Foreskin melanocyte (primary cell): ENCODE measurements at places on chromosomes 11 and 22.
A peak's percentile ranks its signal among the peaks of the same experiment; 100 is the strongest.

DNA sequence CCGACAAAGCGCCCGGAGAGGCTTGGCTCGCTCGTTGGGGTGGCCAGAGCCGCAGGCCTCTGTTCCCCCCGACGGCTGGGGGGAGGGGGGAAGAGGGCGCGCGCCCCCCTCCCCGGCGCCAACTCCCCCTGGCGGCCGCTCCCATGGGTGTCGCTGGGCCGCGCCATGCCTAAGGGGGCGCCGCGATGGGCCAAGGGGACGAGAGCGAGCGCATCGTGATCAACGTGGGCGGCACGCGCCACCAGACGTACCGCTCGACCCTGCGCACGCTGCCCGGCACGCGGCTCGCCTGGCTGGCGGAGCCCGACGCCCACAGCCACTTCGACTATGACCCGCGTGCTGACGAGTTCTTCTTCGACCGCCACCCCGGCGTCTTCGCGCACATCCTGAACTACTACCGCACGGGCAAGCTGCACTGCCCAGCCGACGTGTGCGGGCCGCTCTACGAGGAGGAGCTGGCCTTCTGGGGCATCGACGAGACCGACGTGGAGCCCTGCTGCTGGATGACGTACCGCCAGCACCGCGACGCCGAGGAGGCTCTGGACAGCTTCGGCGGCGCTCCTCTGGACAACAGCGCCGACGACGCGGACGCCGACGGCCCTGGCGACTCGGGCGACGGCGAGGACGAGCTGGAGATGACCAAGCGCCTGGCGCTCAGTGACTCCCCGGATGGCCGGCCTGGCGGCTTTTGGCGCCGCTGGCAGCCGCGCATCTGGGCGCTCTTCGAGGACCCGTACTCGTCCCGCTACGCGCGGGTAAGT, 1.4 kb downstream of the KCNC1 start:
- no peak for DNase-seq

DNA sequence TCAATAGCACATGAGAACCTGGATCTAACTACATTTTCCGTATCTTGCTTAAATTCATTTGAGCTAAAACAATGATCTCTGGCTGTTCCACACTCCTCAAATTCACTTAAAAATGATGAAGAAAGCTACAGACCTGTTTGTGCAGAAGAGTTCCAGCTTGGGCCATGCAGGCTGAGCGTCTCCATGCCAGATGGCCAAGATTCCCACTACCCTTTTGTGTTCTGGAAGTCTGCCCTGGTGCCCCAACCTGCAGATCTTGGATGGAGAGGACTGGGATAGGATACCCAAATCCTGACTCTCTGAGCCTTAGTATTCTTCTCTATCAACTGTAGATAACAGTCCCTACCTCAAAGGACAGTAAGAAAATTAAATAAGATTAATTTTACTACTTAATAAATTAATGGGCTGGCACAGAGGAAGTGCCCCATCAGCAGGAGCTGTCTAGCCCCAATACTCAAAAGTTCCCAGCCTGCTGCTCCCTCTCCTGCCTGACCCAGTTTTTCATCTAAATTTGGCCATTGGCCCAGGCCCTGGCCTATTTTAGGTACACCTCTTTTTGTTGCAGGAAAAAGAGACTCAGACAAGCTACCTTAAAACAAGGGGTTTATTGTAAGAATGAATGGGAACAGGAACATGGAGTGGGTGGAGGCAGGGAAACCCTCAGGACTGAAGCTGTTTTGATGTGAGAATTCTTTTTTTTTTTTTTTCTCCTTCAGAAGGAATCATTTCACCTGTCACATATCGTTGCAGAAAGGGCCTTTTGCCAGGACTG, 81.4 kb upstream of the GRK3 start:
- no peak for DNase-seq

DNA sequence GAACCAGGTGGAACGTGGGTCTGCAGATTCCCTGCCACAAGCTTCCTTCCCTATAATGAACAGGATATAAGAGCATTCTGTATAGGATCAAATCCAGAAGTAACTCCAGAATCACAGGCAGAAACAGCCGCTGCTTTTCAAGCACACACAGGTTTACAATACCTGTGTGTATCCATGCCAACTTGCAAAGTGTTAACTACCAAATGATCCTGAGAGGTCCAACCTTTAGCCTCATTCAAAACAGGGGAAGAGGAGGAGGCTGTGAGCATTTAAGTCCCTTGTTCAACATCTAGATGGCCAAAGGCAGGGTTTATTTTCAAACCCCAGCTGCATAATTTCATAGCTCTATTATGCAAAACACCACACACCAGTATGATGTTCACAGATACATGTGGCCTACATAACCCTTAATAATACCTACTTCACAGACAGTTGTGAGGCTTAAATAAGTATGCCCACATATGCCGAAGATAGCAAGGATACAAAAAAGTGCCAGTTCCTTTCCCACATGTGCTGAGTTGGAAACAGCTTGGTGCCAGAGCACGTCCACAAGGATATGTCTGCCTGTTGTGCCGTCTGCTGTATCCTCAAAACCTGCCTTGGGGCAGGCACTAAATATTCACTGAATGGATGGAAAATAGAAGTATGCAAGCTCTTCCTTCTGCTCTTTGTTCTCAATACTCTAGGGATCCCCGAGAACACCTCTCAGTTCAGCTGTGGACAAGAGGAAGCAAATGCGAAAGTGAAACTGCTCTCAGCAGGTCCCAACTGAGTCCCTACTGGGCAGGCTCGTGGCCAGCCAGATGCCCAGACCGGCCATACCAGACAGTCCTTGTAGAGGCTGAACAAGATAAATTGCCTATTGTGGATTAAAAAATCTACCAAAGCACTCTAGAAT, 66.8 kb downstream of the LARGE1 start:
- DNase-seq = peak; percentile 62

GRCh38 chr11:77322506-77322905, 21.0 kb upstream of the GDPD4 start:
- peak; percentile 86 for DNase-seq

DNA sequence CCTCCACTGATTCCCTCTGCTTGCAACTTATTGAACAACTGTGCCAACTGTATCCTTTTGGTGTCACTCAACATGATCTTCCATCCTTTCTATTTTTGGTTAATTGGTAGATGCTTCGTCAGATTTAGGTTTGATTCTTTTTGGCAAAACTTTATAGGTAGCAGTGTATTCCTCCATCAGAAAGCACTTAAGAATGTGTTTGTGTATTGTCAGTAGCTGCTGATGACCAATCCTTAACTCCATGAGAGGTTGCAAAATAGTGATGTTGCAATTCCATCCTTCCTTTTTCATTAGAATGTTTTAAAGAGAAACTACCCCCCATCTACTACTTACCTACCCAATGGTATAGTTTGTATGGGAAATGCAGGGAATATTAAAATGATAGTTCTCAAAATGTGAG, 22.1 kb downstream of the FAM76B start:
- no peak for DNase-seq

DNA sequence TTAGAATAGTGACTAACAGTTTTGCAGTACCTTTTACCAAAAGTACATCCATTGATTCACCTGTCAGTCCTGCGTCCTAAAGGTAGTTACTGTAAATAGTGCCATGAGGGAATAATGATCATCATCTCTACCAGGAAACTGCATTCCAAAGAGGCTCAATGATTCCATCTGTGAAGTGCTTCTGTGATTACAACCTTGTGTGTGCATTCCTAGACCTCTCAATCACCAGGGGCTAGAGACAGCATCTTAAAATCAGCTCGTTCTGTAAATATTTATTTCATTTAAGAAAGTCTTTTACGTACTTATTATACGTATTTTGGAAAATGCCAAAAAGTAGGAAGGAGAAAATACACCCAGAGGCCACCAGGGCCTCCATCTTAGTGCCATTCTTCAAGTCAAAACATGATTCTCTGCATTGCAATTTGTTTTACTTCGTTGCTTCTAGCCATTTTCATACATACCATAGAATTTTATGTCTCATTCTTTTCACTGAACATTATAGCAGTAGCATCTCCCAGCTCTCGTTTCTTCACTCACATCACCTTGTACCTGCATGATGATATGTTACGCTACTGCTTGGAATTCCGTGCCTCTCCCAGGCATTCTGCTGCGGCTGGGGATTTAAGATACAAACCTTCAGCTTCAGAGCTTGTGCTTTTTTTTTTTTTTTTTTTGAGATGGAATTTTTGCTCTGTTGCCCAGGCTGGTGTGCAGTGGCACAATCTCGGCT, 117.0 kb downstream of the SEZ6L start:
- no peak for DNase-seq

DNA sequence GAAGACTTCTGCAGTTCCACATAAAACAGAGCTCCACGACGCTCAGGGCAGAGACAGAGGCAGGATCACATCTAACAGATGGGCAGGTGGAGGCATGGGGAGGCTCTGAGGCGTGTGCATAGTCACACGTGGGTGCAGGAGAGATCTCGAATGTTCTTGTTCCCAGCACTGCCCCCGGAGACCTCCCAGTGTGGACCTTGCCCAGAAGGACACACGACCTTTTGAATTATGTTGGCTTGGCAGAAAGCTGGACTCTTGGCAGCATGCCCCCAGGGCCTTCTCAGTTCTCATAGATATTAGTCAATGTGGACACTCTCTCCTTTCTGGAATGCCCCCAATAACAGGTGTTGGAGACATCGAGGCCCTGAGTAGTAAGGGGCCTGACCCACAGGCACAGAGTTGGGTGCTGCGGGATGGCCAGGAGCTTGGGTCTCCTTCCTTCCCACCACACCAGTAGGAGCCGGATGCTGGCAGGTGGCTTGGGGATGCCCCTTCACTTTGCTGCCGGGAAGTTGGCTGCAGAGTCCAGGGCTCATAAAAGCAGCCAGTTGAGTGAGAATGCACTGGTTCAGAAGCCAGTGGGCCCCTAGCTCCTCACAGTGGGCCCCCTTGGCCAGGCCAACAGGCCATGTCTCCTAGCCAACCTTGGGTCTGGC, 12.1 kb downstream of the MYEOV start:
- DNase-seq = no peak

- no peak for DNase-seq
These were observed 3.3 kb upstream of the LIN7C start for GRCh38 chr11:27509908-27510307.

DNA sequence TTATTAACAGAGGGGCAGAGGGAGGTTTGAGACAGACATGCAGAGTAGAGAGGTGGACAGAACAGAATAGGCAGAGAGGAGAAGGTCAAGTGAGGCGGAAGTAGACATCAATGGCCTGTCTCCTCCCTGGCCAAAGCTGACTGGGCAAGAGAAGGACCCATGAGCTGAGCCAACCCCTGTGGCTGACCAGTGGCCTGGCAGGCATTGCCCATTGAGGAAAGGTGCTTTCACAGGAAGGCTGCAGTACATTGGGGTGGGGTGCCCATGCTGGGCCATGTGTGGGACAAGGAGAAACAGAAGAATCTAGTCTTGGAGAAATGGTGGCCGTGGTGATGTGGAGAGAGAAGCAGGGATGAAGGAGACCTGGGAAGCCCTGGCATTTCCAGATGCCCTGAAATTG, 76.0 kb downstream of the MYEOV start:
- DNase-seq = no peak

GRCh38 chr11:106785913-106786650, 232.2 kb downstream of the GUCY1A2 start:
- no peak for DNase-seq

DNA sequence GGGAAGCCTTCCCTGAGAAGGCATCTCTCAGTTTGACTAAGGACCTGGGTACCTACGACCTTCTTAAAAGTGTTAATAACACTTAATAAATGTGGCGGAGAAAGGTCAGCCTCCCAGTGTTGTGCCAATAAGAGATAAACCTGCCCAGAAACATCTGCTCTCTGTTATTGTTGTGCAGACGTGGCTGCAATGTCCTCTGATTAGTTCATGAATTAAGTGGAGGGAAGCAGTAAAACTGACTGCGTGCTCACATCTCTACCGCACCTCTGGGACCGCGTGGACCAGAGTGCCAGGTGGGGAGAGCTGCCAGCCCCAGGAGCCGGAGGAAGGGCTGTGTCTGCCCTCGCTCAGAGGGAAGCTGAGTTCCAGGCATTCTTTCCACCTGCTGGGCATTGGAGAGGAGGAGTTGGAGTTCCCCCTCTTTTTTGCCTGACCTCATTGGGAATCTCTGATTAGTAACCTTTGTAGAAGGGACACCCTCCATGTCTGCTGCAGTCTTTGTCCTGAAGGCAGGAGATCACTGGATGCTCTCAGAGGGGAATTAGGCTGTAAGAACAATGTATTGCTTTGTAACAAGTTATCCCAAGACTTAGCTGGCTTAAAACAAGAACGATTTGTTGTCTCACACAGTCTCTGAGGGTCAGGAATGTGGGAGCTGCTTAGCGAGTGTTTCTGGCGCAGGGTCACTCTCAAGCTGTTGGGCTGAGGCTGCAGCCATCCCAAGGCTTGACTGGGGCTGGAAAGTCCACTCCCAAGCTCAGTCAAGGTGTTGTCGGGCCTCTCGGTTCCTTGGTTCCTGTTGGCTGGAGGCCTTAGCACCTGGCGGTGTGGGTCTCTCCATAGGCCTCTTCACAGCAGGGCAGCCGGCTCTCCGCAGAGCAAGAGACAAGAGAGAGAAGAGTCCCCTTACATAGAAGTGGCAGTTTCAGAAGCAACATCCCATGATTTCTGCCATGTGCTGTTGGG, 247.6 kb upstream of the TBCEL start:
- peak; percentile 52 for DNase-seq

GRCh38 chr11:43996318-43996717, 51.5 kb upstream of the ACCSL start:
- no peak for DNase-seq

GRCh38 chr22:43172191-43172590, 14.7 kb downstream of the TTLL12 start:
- DNase-seq = no peak

GRCh38 chr11:115208808-115209259, 295.4 kb downstream of the CADM1 start:
- no peak for DNase-seq

- no peak for DNase-seq
These were observed 392.0 kb upstream of the KIRREL3 start for GRCh38 chr11:127392575-127392974.

- no peak for DNase-seq
These were observed 45.7 kb upstream of the NAV2 start for GRCh38 chr11:19666951-19667350.

GRCh38 chr11:104093426-104094280, 57.2 kb downstream of the DDI1 start:
- DNase-seq = no peak

DNA sequence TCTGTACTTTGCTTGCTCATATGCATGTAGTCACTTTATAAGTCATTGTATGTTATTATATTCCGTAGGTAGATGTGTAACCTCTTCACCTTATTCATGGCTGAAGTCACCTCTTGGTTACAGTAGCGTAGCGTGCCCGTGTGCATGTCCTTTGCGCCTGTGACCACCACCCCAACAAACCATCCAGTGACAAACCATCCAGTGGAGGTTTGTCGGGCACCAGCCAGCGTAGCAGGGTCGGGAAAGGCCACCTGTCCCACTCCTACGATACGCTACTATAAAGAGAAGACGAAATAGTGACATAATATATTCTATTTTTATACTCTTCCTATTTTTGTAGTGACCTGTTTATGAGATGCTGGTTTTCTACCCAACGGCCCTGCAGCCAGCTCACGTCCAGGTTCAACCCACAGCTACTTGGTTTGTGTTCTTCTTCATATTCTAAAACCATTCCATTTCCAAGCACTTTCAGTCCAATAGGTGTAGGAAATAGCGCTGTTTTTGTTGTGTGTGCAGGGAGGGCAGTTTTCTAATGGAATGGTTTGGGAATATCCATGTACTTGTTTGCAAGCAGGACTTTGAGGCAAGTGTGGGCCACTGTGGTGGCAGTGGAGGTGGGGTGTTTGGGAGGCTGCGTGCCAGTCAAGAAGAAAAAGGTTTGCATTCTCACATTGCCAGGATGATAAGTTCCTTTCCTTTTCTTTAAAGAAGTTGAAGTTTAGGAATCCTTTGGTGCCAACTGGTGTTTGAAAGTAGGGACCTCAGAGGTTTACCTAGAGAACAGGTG, 11.1 kb downstream of the CCND1 start:
- DNase-seq = no peak
